ENCODE measurements at places on chromosomes 4 and X.
A peak's percentile ranks its signal among the peaks of the same experiment; 100 is the strongest.

DNA sequence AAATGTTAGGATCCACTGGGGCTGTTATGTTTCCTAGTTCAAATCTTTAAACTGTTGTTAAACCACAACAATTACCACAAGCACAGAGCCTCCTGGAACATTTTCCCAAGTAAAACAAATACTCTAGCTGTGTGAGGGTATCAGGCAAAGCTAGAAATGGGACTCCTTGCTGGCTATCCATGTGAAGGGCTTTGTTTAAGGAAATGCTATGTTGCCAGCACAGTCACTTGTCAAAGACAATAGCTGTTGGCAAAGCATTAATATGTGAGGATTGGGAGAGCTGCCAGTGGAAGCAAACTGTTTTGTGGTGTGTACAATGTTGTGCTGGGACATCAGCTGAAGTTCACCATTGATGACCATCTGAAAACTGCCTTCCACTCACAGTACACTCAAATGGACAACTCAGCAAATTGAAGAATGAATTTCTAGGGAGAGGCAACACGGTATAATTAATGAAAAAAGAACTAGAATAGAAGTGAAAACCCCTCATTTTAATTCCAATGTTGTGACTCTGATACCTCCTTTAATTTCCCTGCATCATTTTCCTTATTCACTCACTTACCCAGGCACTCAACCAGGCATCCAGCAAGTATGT is 100.8 kb downstream of the ANXA3 start:
- no peaks in the 10 kb centered on the region for H3K36me3 ChIP-seq
- H3K4me1 ChIP-seq: peaks cover 7% of the 10 kb centered on the region
- no peaks in the 10 kb centered on the region for H3K27me3 ChIP-seq
- DNase-seq: no peak
- no peak overlapping the region for H3K4me3 ChIP-seq
- H3K27ac ChIP-seq: no peak overlapping the region

DNA sequence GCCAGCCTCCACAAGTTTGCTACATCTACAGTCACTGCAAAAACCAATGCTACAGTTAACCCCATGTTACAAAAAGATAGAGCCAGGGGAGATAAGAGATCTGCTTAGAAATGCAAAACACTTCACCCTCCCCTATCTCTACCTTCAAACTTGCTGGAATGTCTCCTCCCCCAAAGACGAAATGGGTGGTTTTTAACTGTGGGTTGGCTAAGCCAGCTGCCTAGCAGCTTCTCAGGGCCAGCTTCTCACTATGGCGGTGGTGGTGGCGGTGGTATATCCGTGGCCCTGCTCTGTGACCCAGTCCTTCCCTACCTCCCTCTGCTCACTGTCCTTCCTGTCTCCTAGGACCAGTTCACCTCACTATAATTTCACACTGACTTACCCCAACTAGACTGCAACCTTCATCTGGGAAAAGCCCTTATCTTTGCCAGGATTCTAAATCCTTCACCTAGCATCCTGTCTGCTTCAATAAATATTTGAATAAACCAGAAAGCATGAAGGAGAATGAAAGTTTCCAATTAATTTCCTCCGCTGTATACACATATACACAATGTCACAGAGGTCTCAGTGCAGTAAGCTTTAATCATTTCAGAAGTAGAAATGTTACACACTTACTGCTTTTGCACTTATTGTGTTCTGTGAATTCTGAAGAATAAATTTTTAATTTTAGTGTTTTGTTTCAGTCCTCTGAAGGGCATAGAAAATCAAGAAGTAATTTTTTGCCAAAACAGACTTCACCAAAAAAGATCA is 46.3 kb downstream of the SH3KBP1 start:
- DNase-seq: peak; percentile 27
- peak overlapping the region; percentile 56 for H3K27ac ChIP-seq
- H3K4me1 ChIP-seq: peaks cover 19% of the 10 kb centered on the region
- H3K4me3 ChIP-seq: no peak overlapping the region
- H3K27me3 ChIP-seq: no peaks in the 10 kb centered on the region
- H3K36me3 ChIP-seq: no peaks in the 10 kb centered on the region

DNA sequence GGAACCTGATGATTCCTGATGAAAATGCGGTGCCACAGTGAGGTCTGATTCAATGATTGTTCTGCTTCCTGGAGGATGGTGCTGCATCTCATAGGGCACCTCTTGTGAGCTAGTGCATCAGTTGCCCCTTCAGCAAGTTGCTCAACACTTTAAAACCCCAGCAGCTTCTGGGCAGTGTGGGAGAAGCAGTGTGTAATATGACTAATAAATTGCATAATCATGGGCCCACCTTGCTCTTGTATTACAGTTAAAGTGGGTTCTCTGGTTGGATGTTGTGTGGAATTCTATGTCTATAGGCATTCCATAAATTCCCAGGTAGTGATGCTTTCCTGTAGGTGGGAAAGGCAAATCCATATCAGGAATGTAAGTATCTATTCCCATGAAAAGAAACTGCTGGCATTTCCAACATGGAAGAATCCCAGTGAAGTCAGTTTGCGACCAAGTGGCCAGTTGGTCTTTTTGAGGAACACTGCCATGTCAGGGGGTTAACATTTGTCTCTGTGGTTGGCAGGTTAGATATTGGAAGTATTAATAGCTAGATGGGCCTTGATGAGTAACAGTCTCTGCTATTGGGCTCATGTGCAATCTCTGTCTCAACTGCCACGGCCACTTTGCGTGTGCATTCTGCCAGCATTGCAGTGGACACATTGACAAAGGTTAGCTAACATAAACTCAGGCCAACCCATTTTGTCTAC is 121.1 kb upstream of the OTUD4 start:
- H3K27ac ChIP-seq: no peak overlapping the region
- DNase-seq: no peak
- no peaks in the 10 kb centered on the region for H3K27me3 ChIP-seq
- no peak overlapping the region for H3K4me3 ChIP-seq

GRCh38 chr4:6603128-6603527 is 28.1 kb downstream of the MAN2B2 start:
- no peak overlapping the region for H3K27ac ChIP-seq
- DNase-seq: no peak
- no peak overlapping the region for H3K4me3 ChIP-seq
- no peaks in the 10 kb centered on the region for H3K4me1 ChIP-seq
- H3K36me3 ChIP-seq: peaks cover 19% of the 10 kb centered on the region
- no peaks in the 10 kb centered on the region for H3K27me3 ChIP-seq

GRCh38 chrX:44529310-44529709 is 13.3 kb downstream of the FUNDC1 start:
- H3K27ac ChIP-seq: no peak overlapping the region
- H3K36me3 ChIP-seq: no peaks in the 10 kb centered on the region
- no peaks in the 10 kb centered on the region for H3K4me1 ChIP-seq
